Activated CD8-positive, alpha-beta memory T cell treated with anti-CD3 and anti-CD28 coated beads for 4 hours (primary cell): ENCODE measurements at places on chromosomes 2 and 18.
A peak's percentile ranks its signal among the peaks of the same experiment; 100 is the strongest.

GRCh38 chr2:182266909-182267308 lies 159.9 kb downstream of the PDE1A start:
- DNase-seq = no peak

GRCh38 chr18:6428851-6429395 lies 14.2 kb upstream of the L3MBTL4 start:
- DNase-seq = no peak

GRCh38 chr2:127636248-127637235 lies 9.4 kb upstream of the GPR17 start:
- no peak for DNase-seq

GRCh38 chr2:20092226-20092900 lies 40.9 kb upstream of the LAPTM4A start:
- DNase-seq = no peak

GRCh38 chr2:239539083-239539775 lies 138.4 kb upstream of the HDAC4 start:
- no peak for DNase-seq

DNA sequence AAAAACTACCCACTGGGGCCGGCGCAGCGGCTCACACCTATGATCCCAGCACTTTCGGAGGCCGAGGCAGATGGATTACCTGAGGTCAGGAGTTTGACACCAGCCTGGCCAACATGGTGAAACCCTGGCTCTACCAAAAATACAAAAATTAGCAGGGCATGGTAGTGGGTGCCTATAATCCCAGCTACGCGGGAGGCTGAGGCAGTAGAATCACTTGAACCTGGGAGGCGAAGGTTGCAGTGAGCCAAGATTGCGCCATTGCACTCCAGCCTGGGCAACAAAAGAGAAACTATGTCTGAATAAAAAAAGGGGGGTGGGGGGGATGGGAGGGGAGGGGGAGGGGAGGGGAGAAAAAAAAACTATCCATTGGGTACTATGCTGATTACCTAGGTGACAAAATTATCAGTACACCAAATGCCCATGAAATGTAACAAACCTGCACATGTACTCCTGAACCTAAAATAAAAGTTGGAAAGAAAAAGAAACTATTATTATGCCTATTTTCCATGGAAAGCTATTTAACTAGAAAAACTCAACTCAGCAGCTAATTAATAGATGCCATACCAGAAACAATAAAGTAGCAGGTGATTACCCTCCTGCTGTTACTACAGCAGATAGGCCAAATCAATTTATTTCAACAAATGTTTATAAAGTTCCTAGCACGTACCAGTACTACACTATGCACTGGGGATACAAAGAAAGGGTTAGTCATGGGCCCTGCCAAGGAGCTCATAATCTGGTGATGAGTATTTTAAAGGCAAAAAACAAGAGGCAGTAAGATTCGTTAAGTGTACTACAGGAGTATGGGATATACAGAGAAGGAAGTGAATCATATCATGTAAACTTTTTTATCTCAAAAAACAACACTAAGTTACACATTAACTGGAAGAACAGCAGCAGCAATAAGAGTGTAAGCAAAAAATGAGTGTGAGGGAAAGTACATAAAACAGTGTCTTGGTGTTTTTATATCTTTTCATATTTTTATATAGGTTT lies 112.8 kb upstream of the SLC39A10 start:
- DNase-seq = no peak

DNA sequence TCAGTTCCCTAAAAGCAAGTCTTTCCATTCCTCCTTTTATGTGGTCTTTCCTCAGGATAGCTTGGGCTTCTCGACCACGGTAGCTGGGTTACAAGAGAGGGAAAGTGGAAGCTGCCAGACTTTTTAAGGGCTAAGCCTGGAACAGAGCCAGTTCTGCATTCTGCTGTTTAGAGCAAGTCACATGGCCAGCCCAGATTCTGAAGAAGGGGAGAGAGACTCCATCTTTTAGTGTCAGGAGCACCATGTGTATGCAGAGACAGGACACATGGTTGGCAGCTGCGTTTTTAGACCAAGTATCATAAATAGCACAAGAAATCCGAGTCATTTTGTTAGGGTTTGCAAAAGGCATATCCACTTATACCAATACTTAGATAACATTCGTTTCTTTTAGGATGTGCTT lies 4.7 kb downstream of the HMSD start:
- DNase-seq = no peak

- DNase-seq = no peak
Measured at GRCh38 chr2:240611601-240612210, 13.6 kb upstream of the GPR35 start.

DNA sequence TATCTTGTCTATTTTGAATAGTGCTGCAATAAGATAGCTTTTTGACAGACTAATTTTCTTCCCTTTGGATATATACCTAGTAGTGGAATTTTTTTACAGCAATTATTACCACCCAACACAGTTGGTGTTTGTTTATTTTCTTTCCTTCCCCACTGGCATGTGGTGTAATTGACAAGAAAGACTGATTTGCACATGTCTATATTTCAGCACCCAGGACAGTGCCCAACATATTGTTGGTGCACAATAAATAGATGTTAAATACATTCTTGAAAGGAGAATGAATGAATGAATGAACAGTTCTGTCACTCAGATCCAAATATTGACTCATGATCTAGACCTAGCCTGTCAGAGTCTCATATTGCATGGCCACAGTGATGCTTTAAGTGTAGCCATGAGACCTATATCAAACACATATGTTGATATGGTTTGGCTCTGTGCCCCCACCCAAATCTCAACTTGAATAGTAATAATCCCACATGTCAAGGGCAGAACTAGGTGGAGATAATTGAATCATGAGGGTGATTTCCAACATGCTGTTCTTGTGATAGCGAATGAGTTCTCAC lies 538.2 kb downstream of the NYAP2 start:
- DNase-seq = no peak

GRCh38 chr2:201070948-201071478 lies 458 bp downstream of the HYCC2 start:
- DNase-seq = no peak

GRCh38 chr2:75284345-75284744 lies 85.0 kb upstream of the TACR1 start:
- DNase-seq = no peak

- DNase-seq = no peak
Measured at GRCh38 chr2:80303909-80304837, at the start of gene LRRTM1. TSS of gene LRRTM1 (minus strand) at chr2:80304752. CDS start at chr2:80303819, 933 bp downstream.

- no peak for DNase-seq
Measured at GRCh38 chr2:45218297-45218696, 209.0 kb upstream of the SIX2 start.

DNA sequence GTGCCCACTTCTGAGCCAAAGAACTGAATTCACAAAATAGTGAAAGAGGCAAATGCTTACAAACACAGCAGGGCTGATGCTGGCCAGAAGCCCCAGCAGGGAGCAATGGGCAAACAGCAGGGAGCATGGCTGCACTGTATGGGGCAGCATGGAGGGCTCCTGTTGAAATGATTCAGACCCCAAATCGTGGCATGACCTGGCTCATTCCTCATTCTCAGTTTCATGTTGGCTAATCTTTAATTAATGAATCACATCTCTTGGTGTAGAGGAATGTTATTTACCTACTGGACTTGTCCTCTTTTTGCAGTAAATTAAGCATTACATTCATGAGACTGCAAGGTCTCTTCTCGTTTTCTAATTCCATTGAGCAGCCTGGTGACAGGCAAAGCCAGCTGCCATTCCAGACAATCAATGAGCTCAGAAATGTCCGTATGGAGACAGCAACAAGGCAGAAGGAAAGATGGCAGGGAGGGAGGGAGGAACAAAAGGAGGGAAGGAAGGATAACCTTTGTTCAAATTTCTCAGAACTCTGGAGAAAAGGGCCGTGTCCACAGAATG lies 84.9 kb upstream of the ST8SIA3 start:
- no peak for DNase-seq

DNA sequence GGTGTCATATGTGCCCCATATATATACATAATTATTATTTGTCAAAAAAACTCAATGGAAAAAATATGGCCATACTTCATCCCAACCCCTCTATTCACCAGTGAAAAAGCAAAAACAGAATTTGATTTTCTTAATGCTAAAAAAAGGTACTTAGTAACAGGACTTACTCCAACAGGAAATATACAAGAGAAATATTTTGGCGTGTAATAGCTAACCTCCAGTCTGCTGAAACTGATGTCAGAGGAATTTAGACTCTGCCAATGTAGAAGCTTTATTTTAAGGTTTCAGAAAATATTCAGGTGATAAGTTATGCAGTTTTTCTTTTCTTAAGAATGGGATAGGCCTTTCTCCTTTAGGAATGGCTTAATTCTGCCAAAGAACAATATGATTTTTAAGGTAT lies 72.6 kb downstream of the TMEFF2 start:
- DNase-seq = no peak

- no peak for DNase-seq
Measured at GRCh38 chr2:55019526-55020258, 30.6 kb downstream of the RTN4 start.

- DNase-seq = no peak
Measured at GRCh38 chr2:933734-934295, 16.8 kb upstream of the SNTG2 start.

DNA sequence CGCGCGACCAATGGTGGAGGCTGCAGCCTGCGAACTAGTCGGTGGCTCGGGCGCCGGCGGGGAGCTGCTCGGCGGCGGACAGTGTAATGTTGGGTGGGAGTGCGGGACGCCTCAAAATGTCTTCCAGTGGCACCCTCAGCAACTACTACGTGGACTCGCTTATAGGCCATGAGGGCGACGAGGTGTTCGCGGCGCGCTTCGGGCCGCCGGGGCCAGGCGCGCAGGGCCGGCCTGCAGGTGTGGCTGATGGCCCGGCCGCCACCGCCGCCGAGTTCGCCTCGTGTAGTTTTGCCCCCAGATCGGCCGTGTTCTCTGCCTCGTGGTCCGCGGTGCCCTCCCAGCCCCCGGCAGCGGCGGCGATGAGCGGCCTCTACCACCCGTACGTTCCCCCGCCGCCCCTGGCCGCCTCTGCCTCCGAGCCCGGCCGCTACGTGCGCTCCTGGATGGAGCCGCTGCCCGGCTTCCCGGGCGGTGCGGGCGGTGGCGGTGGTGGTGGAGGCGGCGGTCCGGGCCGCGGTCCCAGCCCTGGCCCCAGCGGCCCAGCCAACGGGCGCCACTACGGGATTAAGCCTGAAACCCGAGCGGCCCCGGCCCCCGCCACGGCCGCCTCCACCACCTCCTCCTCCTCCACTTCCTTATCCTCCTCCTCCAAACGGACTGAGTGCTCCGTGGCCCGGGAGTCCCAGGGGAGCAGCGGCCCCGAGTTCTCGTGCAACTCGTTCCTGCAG lies at the start of gene HOXD9:
Gene HOXD9, plus strand, starts transcription at position 37 of the 728 bp plus-strand sequence. Its CDS starts 50 bp downstream, at position 87.
- DNase-seq = no peak

DNA sequence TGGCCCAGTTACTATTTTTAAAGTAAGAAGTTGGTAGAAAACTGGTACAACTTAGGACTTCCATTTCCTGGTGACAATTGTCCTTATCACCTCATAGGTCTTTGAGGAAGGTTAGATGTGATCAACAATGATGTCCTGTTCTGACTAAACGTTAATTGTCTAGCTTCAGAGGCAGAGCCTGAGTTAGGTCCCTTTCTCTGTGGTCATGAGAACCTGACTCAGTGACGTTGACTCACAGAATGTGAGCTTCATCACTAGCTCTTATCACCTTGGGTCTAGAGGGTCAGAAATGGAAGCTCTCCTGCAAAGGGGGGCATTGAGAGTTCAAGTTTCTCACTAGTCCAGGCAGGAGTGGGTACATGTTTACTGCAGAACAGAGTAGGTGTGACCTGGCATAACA lies 60.6 kb upstream of the ATP8B1 start:
- no peak for DNase-seq

GRCh38 chr18:23183411-23184150 lies 48.3 kb downstream of the CABLES1 start:
- DNase-seq = no peak

DNA sequence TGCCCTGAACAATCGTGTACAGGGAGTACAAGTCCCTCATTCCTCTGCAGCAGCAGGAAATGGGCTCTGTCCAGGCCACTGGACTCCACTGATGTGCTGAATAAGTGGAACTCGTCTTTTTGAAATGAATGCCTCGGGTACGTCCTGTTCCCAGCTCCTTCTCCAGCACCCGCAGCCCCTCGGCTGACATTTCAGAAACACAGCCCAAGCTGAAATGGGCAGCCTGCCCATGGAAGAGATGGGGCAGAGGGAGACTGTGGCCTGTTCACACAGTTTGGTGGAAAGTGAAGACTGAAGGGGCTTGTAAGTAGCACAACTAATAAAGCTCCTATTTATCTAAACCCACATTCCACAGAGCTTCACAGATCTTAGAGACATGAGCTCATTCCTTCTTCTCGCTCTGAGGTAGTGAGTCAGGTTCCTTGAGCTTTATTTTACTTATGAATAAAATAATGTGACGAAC lies 498.6 kb downstream of the TXNL1 start:
- no peak for DNase-seq

DNA sequence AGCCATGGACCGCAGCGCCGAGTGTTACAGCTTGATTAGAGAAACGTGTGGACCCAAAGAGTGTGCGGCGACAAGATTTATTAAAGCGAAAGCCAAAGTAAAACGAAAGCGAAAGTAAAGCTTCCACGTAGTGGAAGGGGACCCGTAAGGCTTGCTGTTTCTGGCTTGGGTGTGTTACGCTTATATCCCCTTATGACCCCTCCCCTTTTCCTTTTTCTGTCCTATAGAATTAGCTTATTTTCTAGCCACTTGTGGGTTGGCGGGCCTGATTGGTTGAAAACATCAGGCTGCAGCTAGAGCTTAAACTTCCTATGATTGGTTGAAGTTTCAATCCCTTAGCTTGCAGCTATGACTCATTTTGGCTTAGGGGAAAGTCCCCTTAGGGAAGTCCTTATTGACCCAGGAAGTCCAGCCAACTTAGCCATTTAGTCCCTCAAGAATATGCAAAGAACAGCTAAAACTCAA lies 969.7 kb downstream of the DCDC2C start:
- DNase-seq = no peak

- DNase-seq = no peak
Measured at GRCh38 chr2:17544256-17544655, 3.8 kb downstream of the VSNL1 start.

DNA sequence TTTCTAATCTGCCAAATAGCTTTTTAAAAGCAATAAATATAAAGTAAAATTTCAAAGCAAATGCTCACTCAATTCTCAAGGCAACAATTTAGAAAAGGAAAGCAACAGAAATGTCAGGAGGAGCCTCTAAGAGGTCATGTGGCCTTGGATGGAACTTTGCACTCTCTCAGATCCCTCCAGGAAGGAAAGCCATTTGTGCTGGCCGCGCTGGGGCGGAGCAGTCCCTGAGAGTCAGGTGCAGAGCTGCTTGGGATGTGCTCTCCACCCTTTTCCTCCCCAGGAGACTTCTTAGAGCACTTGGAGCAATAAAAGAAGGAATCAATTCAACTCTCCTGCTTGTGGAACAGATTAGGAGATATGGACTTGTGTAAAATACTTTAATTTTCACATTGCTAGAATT lies 379.8 kb upstream of the LINC00305 start:
- no peak for DNase-seq

DNA sequence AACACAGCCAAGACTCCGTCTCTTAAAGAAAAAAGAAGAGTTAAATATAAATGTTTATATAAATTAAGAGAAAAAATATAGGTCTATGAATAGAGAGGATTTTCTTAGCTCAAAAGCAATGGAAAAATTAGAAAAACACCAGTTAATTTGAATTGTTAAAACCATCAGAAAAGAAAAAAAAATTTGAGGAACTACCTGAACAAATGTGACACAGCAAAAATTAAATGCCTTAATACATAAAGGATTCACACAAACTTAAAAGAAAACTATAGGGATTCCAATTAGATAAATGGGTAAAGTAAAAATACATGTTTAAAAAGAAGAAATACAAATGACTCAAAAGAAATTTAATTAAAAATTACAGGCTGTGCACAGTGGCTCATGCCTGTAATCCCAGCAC lies 147.9 kb upstream of the DNMT3A start:
- DNase-seq = no peak

GRCh38 chr2:231925303-231926179 lies 655 bp downstream of the NPPC start:
- peak; percentile 31 for DNase-seq
